ENCODE measurements at places on chromosomes 3 and 15.

GRCh38 chr15:65517866-65518207, 348 bp upstream of the DPP8 start:
- no peak for DNase-seq

- DNase-seq: peak; percentile 19
Measured at GRCh38 chr15:55993804-55994560, 570 bp upstream of the NEDD4 start.

DNA sequence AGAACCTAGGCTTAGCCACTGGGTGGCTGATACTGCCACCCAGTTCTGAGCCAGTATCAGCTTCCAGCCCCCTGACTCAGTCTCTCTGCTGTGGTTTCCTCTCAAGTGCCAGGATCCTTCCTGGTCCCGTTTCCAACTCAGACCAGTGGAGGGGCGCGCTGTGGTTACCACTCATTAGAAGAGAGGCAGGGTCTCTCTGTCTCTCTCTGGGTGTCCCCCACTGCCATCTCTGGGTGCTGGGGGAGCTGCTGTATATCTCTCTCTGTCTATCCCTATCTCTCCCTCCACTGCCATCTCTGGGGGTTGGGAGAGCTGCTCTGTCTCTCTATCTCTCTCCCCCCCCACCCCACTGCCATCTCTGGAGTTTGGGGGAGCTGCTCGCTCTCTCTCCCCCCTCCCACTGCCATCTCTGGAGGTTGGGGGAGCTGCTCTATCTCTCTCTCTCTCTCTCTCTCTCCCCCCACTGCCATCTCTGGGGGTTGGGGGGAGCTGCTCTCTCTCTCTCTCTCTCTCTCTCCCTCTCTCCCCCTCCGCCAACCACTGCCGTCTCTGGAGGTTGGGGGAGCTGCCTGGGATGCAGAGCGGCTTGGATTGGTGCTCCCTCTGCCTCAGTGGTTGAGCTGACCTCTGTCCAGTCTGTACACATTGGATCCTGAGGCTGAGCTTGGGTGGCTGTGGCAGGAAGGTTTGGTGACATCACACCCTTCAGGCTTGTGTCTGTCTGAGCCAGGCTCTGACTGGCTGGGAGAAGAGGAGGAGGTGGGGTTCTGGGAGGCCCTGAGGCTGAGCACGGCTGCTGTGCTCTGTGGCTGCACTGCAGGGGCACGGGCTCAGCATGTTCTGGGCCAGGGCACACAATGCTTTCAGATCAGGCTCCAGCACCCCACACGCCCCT, 98.9 kb downstream of the APBA2 start:
- DNase-seq: no peak

DNA sequence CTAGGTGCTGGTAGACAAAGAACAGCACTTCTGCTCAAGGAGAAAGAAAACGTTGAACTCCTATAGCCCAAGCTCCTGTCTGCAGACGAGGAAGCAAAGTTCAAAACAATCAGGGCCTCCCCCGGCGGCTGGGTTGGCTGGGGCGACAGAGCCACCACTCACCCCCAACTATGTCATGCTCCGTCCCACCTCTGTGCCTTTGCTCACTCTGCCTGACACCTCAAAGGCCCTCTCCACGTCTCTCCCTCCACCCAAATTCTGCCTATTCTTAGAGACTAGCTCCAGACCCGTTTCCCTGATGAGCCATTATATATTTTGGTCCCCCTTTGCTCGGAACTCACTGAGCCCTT, 304.3 kb downstream of the TLE3 start:
- no peak for DNase-seq

- DNase-seq: no peak
Measured at GRCh38 chr3:31729082-31729481, 196.4 kb downstream of the STT3B start.

DNA sequence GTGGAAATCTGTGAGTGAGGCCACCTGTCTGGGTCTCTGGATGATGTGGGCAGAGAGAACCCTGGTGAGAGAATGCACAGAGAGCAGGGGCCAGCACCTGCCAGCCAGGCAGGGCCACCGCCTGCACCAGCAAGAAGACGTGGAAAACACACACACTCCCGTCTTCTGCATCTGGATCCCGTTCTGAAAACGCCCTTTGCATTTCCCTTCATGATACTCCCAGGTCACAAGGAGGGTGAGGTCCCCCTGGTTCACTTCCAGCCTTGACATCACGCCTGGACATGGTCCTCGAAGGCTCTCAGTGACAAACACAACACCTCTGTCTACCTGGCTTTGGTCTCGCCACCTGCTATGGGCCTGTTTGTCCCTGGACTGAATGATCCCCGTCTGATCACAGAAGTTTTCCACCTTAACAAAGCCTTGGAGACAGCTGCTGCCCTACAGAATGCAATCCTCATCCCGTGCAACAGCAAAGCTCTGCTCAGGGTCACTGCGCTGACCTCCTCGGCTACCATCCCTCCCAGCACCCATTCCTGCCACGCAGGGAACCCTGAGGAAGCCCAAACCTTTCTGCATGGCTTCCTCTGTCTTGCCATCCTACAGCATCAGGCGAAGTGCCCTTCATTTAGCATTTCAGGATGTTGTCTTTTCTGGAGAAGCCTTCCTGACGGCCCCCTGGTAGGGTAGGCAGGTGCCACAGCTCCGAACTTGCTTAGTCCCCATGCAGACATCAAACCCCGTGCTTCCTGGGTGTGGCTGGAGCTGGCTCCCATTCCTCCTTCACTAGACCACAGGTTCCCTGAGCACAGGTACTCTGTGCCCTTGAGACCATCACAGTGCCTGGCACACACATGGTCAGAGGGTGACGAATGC, 122.5 kb downstream of the ATP10A start:
- no peak for DNase-seq

- DNase-seq: no peak
Measured at GRCh38 chr15:71595846-71596553, 214.4 kb upstream of the NR2E3 start.

DNA sequence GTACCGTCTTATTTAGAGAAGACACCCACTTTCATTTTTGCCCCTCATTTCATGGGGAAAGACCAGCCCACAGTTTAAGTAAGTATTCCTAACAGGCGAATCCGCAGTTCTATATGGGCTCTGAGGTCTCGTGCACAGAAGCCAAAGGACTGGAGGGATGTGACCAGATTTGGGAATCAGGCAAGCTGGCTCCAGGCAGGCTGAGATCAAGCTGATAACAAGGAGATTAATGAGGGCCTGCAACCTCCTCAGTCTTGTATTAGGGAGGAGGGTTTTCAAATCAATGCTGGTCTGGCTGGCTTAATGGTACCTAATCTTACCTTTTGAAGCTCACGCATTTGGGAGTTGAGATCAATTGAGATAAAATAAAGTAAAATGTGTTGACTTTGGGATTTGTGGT, 15.3 kb downstream of the ST8SIA2 start:
- DNase-seq: no peak

- DNase-seq: no peak
Measured at GRCh38 chr3:114967168-114967567, 179.9 kb downstream of the ZBTB20 start.

GRCh38 chr15:82980981-82981380, 5.0 kb upstream of the RAMAC start:
- DNase-seq: no peak

- no peak for DNase-seq
Measured at GRCh38 chr15:75786575-75786947, 56.7 kb upstream of the UBE2Q2 start.

DNA sequence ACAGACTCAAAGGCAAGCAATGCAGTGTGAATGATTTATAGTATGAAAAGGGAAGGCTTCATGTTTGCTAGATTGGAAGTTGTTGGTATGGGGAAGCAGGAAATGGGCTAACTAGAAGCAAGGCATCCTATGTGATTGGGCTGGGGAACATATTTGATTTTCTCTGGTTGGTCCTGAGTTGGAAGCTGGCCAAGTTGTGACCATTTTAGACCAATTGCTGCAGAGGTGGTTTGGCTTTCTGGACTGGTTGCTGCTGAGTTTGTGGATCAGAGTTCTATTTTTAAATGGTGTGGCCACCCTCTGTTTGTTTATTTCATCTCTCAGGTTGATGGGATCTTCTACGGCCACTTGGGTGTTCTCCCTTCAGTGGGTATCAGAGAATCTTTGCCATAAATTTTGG, 39.7 kb downstream of the NUDT16 start:
- no peak for DNase-seq

DNA sequence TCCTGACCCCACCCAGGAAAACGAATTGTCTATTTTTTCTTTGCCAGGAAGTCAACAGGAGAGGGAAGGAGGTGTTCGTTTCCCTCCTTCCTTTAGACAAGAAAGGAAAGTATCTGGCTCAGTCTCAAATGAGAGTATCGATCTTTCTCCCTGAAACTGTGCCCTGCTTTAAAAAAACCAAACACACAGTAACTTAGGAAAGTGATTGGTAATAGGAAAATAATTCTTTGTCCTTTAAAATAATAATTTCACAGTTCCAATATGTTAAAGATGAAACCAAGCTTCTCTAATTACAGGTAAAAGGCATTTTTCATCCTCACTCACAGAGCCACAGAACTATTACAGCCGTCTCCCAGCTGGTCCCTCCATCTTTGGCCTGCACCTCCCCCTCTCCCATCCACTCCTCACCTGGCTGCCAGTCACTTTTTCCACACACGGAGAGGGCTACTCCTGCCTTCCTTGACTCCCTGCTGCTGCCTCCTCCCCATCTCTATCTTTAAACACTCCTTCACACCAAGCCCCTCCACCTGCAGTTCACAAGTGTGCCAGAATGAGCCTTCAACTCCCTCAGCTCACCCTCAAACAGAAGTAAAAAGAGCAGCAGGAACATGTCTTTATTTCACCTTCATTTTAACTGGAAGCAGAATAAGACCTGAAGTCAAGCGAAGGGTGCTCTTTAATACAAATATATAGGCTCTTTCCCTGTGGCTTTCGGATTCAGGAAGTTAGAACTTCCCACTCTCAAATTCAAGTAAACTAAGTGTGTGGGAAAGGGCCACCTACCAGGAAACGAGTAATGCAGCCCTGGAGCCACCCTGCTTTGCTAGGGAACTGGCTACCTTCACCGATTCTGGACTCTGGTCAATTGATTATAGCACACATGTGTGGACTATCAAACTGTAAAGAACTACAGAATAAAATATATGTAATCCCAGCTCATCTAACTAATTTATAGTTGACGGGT, 116.4 kb downstream of the SENP2 start:
- no peak for DNase-seq

GRCh38 chr3:61632568-61633175, 71.3 kb downstream of the PTPRG start:
- no peak for DNase-seq

- peak; percentile 67 for DNase-seq
Measured at GRCh38 chr3:60579734-60580133, 671.5 kb downstream of the FHIT start.

GRCh38 chr3:16721494-16721893, 116.3 kb upstream of the DAZL start:
- no peak for DNase-seq

GRCh38 chr3:32885283-32885901, 66.1 kb upstream of the CCR4 start:
- DNase-seq: no peak

- DNase-seq: no peak
Measured at GRCh38 chr3:170500995-170501394, 82.3 kb downstream of the CLDN11 start.

DNA sequence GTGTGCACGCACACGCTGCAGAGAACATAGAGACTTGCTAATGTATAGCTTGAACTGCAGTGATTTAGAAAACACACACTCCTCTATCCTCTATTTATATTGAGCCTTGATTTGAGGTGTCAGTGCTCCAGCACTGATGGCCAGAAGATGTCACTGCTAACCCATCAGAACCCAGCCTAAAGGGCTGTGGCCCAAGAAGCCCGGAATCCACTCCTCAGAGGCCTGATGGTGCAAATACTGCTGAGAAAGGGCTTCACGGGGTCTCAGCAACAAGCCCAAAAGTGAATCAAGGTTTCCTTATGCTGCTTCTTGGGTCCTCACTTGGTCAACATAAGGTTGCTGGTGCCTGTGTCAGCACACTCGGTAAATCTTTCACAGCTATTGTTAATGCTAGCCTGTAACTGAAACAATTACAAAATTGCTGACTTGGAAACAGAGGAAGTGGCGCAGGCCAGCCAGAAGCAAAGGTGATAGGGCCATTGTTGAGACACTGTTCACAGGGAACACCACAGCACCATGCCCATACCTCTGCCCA, 60.3 kb downstream of the HEG1 start:
- DNase-seq: no peak

- DNase-seq: no peak
Measured at GRCh38 chr3:53682807-53683206, 163.4 kb downstream of the CHDH start.

- no peak for DNase-seq
Measured at GRCh38 chr3:16050641-16051467, 123.6 kb upstream of the GALNT15 start.

DNA sequence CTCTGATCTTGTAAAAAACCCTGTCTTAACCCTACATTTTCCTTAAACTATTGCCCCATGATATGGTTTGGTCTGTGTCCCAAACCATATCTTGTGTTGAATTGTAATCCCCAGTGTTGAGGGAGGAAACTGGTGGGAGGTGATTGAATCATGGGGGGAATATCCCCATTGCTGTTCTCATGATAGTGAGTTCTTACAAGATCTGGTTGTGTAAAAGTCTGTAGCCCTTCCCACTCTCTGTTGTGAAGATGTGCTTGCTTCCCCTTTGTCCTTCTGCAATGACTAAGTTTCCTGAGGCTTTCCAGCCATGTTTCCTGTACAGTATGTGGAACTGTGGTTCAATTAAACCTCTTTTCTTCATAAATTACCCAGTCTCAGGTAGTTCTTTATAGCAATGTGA, 881.4 kb downstream of the DIPK2A start:
- no peak for DNase-seq

- no peak for DNase-seq
Measured at GRCh38 chr3:184466413-184466960, 86.6 kb downstream of the CHRD start.
